ENCODE measurements at places on chromosomes 4 and X.

DNA sequence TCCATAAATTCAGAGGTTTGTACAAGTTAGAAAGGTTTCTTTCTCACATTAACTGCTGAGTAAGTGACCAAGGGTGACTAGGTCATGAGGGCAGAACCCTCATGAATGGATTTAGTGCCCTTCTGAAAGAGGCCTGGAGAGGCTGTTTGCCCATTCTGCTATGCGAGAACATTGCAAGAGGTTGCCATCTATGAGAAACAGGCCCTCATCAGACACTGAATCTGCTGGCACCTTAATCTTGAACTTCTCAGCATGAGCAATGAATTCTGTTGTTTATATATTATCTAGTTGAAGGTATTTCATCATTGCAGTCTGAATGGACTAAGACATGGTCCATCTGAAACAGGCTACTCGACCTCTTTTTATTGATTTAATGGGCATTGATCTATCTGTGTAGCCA, 96.2 kb upstream of the GPRIN3 start:
- DNase-seq, result no peak

- DNase-seq, result no peak
These were observed 5.7 kb downstream of the HSD17B13 start for GRCh38 chr4:87316961-87317360.

- DNase-seq, result no peak
These were observed 119.6 kb downstream of the GATB start for GRCh38 chr4:151641167-151641566.

GRCh38 chrX:71910986-71911730, 513 bp downstream of the NHSL2 start:
- DNase-seq, result peak; percentile 70

- no peak for DNase-seq
These were observed 502.6 kb upstream of the NR3C2 start for GRCh38 chr4:148944839-148945219.

DNA sequence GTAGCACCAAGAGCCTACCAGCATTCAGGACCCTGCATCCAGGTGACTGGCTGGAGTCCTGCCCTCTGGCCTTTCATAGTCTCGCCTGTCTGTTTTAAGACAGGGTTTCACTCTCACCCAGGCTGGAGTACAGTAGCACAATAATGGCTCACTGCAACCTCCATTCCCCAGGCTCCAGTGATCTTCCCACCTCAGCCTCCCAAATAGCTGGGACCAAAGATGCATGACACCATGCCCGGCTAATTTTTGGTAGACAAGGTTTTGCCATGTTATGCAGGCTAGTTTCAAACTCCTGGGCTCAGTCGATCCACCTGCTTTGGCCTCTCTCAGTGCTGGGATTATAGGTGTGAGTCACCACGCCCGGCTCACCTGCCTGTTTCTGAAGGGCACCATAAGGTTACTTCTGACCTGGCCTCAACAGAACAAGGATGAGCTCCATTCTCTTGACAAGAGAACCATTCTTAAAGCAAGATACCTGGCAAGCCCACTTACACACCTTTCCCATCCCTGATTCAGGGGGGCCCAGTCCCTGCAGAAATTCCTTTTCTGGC, 6.7 kb downstream of the RPS4X start:
- DNase-seq, result no peak

- DNase-seq, result no peak
These were observed 64.4 kb downstream of the SEPSECS start for GRCh38 chr4:25095837-25096236.

- no peak for DNase-seq
These were observed 328.8 kb downstream of the ADAM29 start for GRCh38 chr4:175246941-175247340.

- no peak for DNase-seq
These were observed 4.8 kb upstream of the DAPP1 start for GRCh38 chr4:99811850-99812249.

DNA sequence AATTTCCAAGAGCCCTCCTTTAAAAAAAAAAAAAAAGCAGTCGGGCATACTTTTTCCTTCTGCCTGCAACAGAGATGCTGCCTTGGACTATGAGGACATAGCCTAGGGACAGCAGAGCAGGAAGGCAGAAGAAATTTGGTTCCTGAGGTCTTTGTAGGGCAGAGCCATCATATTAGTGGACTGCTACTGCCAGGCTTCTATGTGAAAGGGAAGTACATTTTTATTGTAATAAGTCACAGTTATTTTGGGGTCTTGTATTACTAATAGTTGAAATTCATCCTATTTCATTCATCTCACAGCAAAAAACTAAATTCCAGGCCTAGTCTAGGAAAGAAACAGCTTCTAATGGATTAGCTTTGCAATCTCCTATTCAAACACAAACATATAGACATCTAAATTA, 211.2 kb downstream of the NSUN7 start:
- no peak for DNase-seq

- DNase-seq, result no peak
These were observed 8.4 kb downstream of the PNMA6E start for GRCh38 chrX:153392642-153393321.

- DNase-seq, result no peak
These were observed 79.7 kb upstream of the GNPDA2 start for GRCh38 chr4:44806071-44806470.

GRCh38 chr4:111883557-111883999, 261.7 kb upstream of the FAM241A start:
- DNase-seq, result no peak

GRCh38 chrX:155577682-155578081, 35.1 kb downstream of the TMLHE start:
- no peak for DNase-seq

Data from ecto neural progenitor cell (in vitro differentiated cells).